ENCODE measurements at places on chromosomes 12 and 14. TPM values are rescaled to one million over a fixed set of nuclear protein-coding genes. Genes with fewer than 3 reads are reported as not detected.
A peak's percentile ranks its signal among the peaks of the same experiment; 100 is the strongest.

The LPAR5 gene
- 1.3 TPM for total RNA-seq

- no peak overlapping the region for H3K27ac ChIP-seq
- H3K27me3 ChIP-seq: peaks cover 89% of the 10 kb centered on the region
- peaks cover 44% of the 10 kb centered on the region for H3K4me1 ChIP-seq
- H3K4me3 ChIP-seq: no peak overlapping the region
- H3K36me3 ChIP-seq: no peaks in the 10 kb centered on the region
- DNase-seq: no peak
These were observed 213.1 kb downstream of the CHST11 start for GRCh38 chr12:104669851-104670337.

DNA sequence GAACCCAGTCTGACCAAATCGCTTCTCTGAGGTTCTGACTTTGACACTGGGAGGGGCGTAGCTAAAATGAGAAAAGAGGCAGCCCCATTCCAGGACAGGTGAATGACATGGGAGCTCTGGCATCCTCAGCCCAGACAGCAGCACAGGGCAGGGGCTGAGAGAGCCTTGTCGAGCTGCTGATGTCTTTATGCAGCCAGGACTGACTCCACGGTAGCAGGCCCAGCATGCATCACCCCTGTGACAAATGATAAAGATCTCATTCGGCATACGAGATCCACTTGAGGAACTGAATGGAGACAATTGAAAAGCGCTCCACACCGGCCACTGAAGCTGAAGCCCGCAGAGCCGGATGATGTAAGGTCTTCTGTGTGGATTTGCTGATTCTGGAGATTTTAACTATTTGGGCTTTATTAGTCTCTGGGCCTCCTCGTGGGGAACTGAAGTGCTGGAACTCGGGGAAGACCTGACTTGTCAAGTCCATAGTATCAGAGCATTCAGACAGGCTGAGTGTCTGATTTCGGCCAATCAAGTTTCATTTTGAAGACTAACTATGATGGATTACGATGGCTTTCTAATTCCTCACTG is 56.9 kb upstream of the MAP1LC3B2 start:
- no peaks in the 10 kb centered on the region for H3K36me3 ChIP-seq
- H3K4me3 ChIP-seq: no peak overlapping the region

- H3K27me3 ChIP-seq: no peaks in the 10 kb centered on the region
- H3K4me3 ChIP-seq: no peak overlapping the region
- H3K4me1 ChIP-seq: no peaks in the 10 kb centered on the region
- no peak overlapping the region for H3K27ac ChIP-seq
- DNase-seq: no peak
- H3K36me3 ChIP-seq: no peaks in the 10 kb centered on the region
These were observed 45.3 kb upstream of the NAA30 start for GRCh38 chr14:57345106-57345505.

- H3K4me1 ChIP-seq: peaks cover 54% of the 10 kb centered on the region
- H3K4me3 ChIP-seq: no peak overlapping the region
- DNase-seq: no peak
- H3K27ac ChIP-seq: no peak overlapping the region
These were observed 3.5 kb upstream of the SCNN1A start for GRCh38 chr12:6378709-6379472.

GRCh38 chr12:93043877-93044209 is 114.7 kb upstream of the EEA1 start:
- no peaks in the 10 kb centered on the region for H3K4me1 ChIP-seq
- no peak overlapping the region for H3K4me3 ChIP-seq
- no peaks in the 10 kb centered on the region for H3K27me3 ChIP-seq
- no peaks in the 10 kb centered on the region for H3K36me3 ChIP-seq
- DNase-seq: no peak

The ETFBKMT gene
- 2.6 TPM for total RNA-seq

- DNase-seq: no peak
- no peaks in the 10 kb centered on the region for H3K27me3 ChIP-seq
- H3K36me3 ChIP-seq: peaks cover 5% of the 10 kb centered on the region
- H3K4me3 ChIP-seq: no peak overlapping the region
- no peak overlapping the region for H3K27ac ChIP-seq
- H3K4me1 ChIP-seq: no peaks in the 10 kb centered on the region
These were observed 340.9 kb downstream of the ALG10 start for GRCh38 chr12:34363050-34363673.

- no peak overlapping the region for H3K27ac ChIP-seq
- no peaks in the 10 kb centered on the region for H3K36me3 ChIP-seq
- H3K4me1 ChIP-seq: no peaks in the 10 kb centered on the region
- H3K27me3 ChIP-seq: peaks cover 46% of the 10 kb centered on the region
- H3K4me3 ChIP-seq: no peak overlapping the region
These were observed 399.2 kb downstream of the VRK1 start for GRCh38 chr14:97196336-97196735.

The CCDC88C gene
- total RNA-seq: 23.7 TPM

- DNase-seq: no peak
- no peaks in the 10 kb centered on the region for H3K36me3 ChIP-seq
- H3K27ac ChIP-seq: peak overlapping the region; percentile 24
- peaks cover 30% of the 10 kb centered on the region for H3K4me1 ChIP-seq
- H3K27me3 ChIP-seq: no peaks in the 10 kb centered on the region
- H3K4me3 ChIP-seq: no peak overlapping the region
These were observed 64.7 kb downstream of the BTG1 start for GRCh38 chr12:92080911-92081285.

DNA sequence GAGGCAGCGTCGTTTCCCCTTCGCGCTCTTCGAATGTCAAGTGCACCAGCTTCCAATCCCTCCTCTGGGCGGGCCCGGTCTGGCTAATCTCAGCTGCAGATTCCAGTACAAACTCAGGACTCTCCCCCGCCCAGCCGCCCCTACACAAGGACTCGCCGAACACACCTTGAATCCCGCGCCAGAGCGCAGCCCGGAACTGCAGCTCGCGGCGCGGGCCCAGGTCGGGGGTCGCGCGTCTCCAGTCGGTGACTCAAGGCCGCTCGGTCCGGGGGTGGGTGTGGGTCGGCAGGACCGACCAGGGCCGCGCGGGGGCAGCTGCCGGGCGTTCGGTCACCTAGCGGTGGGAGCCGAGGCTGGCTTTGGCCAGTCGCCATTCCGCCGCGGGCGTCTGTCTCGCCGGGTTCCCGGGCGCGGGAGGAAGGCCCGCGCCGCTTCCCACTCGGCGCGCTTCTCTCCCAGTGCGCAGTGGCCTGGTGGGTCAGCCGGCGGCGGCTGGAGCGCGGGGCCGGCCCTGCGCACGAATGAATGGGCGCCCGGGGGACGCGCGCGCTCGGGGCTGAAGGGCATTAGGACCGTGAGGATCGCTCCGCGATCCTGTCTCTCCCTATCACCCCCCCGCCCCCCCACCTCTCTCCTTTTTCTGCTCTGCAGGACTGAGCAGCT is at the start of gene GALNT16:
TSS of gene GALNT16 (plus strand) at position 632 of the 663 bp plus-strand sequence. CDS start 133 bp downstream, outside the sequence.
- peaks cover 77% of the 10 kb centered on the region for H3K27me3 ChIP-seq
- no peak within 1 kb of the TSS for H3K27ac ChIP-seq
- H3K4me3 ChIP-seq: peak within 1 kb of the TSS; percentile 78
- DNase-seq: peak; percentile 53
- no peaks in the 10 kb centered on the region for H3K36me3 ChIP-seq

GRCh38 chr12:123906711-123907420 is 65.8 kb downstream of the CCDC92 start:
- H3K27me3 ChIP-seq: peaks cover 5% of the 10 kb centered on the region
- peaks cover 33% of the 10 kb centered on the region for H3K4me1 ChIP-seq
- peak overlapping the region; percentile 43 for H3K4me3 ChIP-seq
- H3K27ac ChIP-seq: peak overlapping the region; percentile 83
- no peak for DNase-seq
- no peaks in the 10 kb centered on the region for H3K36me3 ChIP-seq

GRCh38 chr12:26017484-26018211 is 59.2 kb downstream of the RASSF8 start:
- no peak overlapping the region for H3K4me3 ChIP-seq
- H3K27me3 ChIP-seq: no peaks in the 10 kb centered on the region
- DNase-seq: no peak
- no peaks in the 10 kb centered on the region for H3K36me3 ChIP-seq
- no peak overlapping the region for H3K27ac ChIP-seq

The LTB4R gene
- 10.7 TPM for total RNA-seq

- H3K27ac ChIP-seq: peak overlapping the region; percentile 24
- H3K4me3 ChIP-seq: no peak overlapping the region
- no peaks in the 10 kb centered on the region for H3K36me3 ChIP-seq
- H3K27me3 ChIP-seq: peaks cover 4% of the 10 kb centered on the region
- DNase-seq: peak; percentile 79
These were observed 21.8 kb upstream of the KRT78 start for GRCh38 chr12:52870361-52871290.

GRCh38 chr12:101931498-101932326 is 54.3 kb downstream of the DRAM1 start:
- H3K27ac ChIP-seq: no peak overlapping the region
- H3K36me3 ChIP-seq: no peaks in the 10 kb centered on the region
- H3K4me1 ChIP-seq: peaks cover 11% of the 10 kb centered on the region
- DNase-seq: no peak

GRCh38 chr12:96364092-96364700 is 36.0 kb downstream of the CDK17 start:
- no peak overlapping the region for H3K4me3 ChIP-seq
- H3K36me3 ChIP-seq: no peaks in the 10 kb centered on the region
- H3K27me3 ChIP-seq: no peaks in the 10 kb centered on the region
- no peak for DNase-seq

- no peak overlapping the region for H3K4me3 ChIP-seq
- H3K27me3 ChIP-seq: no peaks in the 10 kb centered on the region
- H3K27ac ChIP-seq: no peak overlapping the region
- peaks cover 4% of the 10 kb centered on the region for H3K4me1 ChIP-seq
- H3K36me3 ChIP-seq: no peaks in the 10 kb centered on the region
These were observed 195.2 kb upstream of the LRIG3 start for GRCh38 chr12:59115526-59115925.

The C14orf180 gene
- total RNA-seq: 0.29 TPM

- H3K4me1 ChIP-seq: no peaks in the 10 kb centered on the region
- H3K27ac ChIP-seq: peak overlapping the region; percentile 36
- H3K4me3 ChIP-seq: no peak overlapping the region
- peaks cover 52% of the 10 kb centered on the region for H3K36me3 ChIP-seq
These were observed 69.6 kb upstream of the AEBP2 start for GRCh38 chr12:19369691-19370148.

- H3K4me3 ChIP-seq: no peak overlapping the region
- H3K4me1 ChIP-seq: peaks cover 17% of the 10 kb centered on the region
- H3K36me3 ChIP-seq: no peaks in the 10 kb centered on the region
- DNase-seq: no peak
These were observed 249.2 kb downstream of the BTG1 start for GRCh38 chr12:91896286-91897024.

GRCh38 chr12:99110868-99111267 is 465.8 kb downstream of the APAF1 start:
- peaks cover 8% of the 10 kb centered on the region for H3K27me3 ChIP-seq
- no peak overlapping the region for H3K27ac ChIP-seq
- no peak overlapping the region for H3K4me3 ChIP-seq
- no peaks in the 10 kb centered on the region for H3K4me1 ChIP-seq
- no peak for DNase-seq
- no peaks in the 10 kb centered on the region for H3K36me3 ChIP-seq

DNA sequence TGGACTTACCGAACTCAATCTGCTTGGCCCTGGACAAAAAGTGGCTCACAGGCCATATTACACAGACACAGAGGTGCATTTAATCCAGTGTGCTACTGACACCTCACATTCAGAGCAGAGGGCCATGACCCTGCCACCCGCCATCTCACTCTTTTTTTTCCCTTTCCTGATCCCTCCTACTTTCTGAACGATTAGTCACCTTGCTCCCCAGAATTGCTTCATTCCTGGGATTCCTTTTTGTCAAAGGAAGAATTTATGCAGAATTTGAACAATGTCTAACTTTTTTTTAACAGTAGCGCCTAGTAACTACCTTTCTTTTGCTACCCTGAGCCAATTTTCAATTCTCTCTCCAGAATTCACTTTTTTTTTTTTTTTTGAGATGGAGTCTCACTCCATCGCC is 4.6 kb downstream of the PKP2 start:
- H3K27ac ChIP-seq: peak overlapping the region; percentile 97
- peak overlapping the region; percentile 36 for H3K4me3 ChIP-seq
- H3K4me1 ChIP-seq: peaks cover 59% of the 10 kb centered on the region
- H3K36me3 ChIP-seq: no peaks in the 10 kb centered on the region

The OTX2 gene
- total RNA-seq: not detected

GRCh38 chr12:123055281-123055766 is 74.8 kb downstream of the ARL6IP4 start:
- H3K27me3 ChIP-seq: no peaks in the 10 kb centered on the region
- H3K4me3 ChIP-seq: no peak overlapping the region
- H3K36me3 ChIP-seq: no peaks in the 10 kb centered on the region

- H3K4me3 ChIP-seq: no peak overlapping the region
- H3K36me3 ChIP-seq: peaks cover 38% of the 10 kb centered on the region
These were observed 72.4 kb downstream of the ATP2B1 start for GRCh38 chr12:89636052-89636775.

The OR10AD1 gene
- not detected for total RNA-seq

The TPPP2 gene
- 0.47 TPM for total RNA-seq

GRCh38 chr14:94926176-94926575 is 156.3 kb upstream of the GSC start:
- H3K4me3 ChIP-seq: no peak overlapping the region
- no peaks in the 10 kb centered on the region for H3K36me3 ChIP-seq
- peaks cover 4% of the 10 kb centered on the region for H3K27me3 ChIP-seq

- no peak overlapping the region for H3K4me3 ChIP-seq
- H3K27ac ChIP-seq: no peak overlapping the region
- DNase-seq: no peak
- peaks cover 2% of the 10 kb centered on the region for H3K36me3 ChIP-seq
These were observed 6.7 kb downstream of the NR4A1 start for GRCh38 chr12:52057638-52058576.

GRCh38 chr14:25861406-25861805 is 736.4 kb downstream of the NOVA1 start:
- H3K4me1 ChIP-seq: no peaks in the 10 kb centered on the region
- no peak for DNase-seq
- no peak overlapping the region for H3K27ac ChIP-seq

The CD163 gene
- total RNA-seq: 0.22 TPM

DNA sequence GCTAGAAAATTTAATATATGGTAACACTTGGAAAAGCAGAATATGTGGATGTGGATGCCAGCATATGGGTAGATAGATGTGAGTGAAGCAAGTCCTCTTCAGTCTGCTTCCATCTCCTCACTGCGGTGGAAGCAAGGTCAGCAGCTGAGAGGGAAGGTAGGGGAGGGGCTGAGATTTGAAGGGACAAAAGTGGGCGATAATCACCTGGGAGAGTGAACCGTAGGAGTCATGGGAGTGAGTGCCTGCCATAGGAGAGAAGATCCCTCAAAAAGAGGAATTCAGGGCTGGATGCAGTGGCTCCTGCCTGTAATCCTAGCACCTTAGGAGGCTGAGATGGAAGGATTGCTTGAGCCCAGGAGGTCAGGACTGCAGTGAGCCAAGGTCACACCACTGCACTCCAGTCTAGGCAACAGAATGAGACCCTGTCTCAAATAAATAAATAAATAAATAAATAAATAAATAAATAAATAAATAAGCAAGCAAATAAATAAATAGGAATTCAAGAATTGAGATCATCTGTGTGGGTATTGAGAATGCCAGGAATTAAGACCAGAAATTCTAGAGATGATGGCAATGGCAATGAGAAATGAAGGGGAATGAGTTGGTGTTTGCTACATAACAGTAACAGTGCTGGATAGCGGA is 123.4 kb downstream of the BICD1 start:
- no peak overlapping the region for H3K4me3 ChIP-seq
- peaks cover 2% of the 10 kb centered on the region for H3K36me3 ChIP-seq
- H3K27me3 ChIP-seq: no peaks in the 10 kb centered on the region
- DNase-seq: no peak
- no peak overlapping the region for H3K27ac ChIP-seq
- H3K4me1 ChIP-seq: peaks cover 3% of the 10 kb centered on the region

GRCh38 chr12:58011676-58012075 is 70.3 kb downstream of the ATP23 start:
- H3K27ac ChIP-seq: no peak overlapping the region
- no peak overlapping the region for H3K4me3 ChIP-seq
- DNase-seq: no peak
- H3K4me1 ChIP-seq: no peaks in the 10 kb centered on the region
- H3K27me3 ChIP-seq: peaks cover 6% of the 10 kb centered on the region

Measured in mesothelial cell of epicardium (in vitro differentiated cells).